Activated T-cell treated with anti-CD3 and anti-CD28 coated beads for 24 hours (primary cell): ENCODE measurements at places on chromosomes 2 and 18.

DNA sequence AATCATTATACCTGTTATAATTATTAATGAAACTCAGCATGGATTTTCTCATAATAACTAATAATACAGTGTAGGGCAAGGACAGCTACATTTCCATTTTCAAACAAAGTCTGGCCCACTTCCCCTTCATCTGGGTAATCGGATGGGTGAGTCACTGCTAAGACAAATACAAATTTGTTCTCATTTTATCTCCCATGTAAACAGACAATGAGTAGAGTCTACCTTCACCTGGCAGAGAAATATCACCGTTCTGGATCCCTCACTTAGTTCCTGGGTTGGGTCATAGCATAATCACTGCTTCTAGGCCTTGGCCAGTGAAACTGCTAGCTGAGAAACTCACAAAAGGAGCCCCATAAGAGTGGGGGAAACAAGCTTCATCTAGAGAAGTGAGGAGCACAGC, 9.2 kb downstream of the CNTNAP5 start:
- DNase-seq, result no peak

- no peak for DNase-seq
Measured at GRCh38 chr2:5849562-5849961, 157.4 kb downstream of the SOX11 start.

- DNase-seq, result no peak
Measured at GRCh38 chr2:44747794-44748193, 193.7 kb upstream of the SIX3 start.

DNA sequence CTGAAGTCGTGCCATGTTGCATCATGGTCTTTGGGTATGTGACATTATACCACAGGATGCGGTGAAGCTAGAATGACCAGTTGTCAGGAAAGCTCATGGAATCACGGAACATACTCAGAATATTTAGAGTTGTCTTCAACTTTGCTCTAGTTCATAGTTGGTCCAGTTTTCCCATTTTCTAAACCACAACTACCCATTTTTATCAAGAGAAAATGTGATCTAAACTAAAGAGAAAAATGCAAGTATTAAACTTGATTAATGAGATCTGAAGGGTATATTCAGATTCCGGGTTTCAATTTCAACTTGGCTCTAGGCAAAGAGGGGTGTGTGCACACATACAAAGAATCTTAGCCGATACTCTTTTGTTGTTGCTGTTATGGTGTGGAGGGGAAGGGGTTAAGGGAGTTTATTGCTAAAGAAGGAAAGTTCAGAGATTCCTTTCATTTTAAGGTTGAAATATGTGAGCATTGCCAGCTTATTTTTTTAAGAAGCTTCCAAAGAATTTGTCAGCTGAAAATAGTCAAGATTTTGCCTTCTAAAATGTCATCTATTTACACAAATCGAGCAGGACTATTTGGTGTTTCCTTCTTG, 516.6 kb upstream of the ZEB2 start:
- no peak for DNase-seq

DNA sequence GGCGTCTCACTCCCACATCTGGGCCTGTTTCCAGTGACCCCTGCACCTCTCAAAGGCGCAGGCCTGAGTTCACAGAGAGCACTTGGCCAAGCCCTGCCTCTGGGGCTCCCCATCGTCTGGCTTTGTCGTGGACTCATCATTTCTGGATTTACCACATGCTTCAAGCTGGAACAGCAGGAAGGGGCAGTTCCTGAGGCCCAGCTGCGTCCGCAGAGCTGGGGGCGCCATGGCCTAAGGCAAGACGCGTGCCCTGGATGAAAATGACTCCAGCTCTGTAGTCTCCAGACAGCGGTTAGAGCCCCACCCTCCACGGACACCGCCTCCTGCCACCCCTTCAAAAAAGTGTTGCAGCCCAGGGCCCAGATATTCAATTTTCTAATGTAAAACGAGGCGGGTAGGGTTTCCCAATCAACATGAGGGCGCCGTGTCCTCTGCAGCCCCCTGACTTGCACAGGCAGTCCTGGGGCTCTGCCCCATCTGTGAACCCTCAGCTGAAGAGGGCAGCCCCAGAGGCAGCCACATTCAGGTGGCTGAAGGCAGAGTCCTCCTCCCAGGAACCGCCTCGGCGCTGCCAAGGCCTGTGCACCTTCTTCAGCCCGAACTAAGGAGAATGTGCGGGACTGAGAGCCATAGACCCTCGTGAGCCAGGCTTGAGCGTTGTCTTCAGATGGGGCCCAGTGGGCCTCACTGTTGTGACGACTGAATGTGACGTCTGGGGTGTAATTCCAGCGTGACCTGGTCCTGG, 85.5 kb downstream of the NFATC1 start:
- no peak for DNase-seq

DNA sequence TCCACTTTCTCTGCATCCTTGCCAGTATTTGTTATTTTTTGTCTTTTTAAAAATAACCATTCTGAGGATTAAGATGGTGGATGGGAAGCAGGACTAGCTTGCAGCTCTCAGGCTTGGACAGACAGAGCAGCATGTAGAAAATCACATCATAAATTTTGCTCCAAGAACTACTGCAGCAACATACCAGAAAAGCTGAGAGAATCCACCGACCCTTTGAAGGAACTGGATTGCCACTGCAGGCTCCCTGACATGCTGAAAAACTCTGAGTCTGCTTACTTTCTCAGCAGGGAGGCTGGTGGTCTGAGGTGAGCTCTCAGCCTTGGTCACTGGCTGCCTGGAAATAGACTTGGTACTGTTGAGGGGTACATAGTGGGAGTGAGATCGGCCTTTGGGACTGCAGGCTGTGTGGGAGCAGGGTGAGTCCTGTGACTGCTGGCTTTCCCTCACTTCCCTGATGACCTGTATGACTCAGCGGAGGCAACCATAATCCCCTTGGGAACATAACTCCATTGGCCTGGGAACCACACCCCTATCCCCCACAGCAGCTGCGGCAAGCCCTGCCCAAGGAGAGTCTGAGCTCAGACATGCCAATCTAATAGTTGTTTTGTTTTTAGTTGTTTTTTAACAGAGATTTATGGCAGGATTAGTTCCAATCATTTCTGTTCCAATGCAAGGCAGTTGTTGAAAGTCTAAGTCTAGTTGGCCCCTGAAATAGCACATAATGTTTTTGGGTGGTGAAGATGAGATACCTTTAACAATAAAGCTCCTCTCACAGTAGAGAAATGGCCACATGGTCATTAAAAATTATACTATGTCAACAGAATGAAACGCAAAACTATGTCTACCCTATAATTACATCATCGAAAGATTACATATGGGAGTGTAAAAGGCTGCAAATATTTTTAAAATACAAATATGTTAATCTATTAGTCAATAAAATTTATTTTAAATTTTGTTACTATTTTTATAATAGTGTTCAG, 414.2 kb upstream of the CHAC2 start:
- DNase-seq, result no peak

DNA sequence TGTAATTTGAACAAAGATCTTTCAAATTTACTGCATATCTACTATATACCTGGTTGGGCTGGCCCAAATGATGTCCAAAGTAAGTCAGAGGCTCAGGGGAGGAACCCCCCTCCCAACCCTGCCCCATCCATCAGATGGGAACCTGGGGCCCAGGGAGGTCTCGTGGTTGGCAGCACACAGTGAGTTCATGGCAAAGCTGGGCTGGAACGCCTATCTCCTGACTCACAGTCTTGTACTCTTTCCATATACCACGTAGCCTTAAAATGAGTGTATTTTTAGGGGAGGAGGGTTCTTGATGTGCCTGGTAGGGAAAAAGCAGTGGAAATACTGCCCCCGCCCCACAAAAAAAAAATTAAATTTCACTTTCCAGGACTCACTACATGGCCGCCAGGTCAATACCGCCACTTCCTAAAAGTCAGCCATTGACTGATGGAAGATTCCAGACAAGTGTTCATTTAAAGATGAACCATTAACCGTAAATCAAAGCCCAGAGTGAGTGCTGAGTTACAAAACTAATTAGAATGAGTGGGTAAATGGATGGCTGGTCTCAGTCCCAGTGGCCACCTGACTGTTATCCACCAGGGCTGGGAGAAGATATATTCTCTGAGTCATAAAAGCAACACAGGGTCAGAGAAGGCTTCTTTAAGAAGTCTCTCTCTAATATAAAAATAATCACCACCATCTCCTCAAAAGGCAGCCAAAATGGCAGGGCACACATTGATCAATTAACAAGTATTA, 80.5 kb downstream of the ZBTB7C start:
- no peak for DNase-seq

DNA sequence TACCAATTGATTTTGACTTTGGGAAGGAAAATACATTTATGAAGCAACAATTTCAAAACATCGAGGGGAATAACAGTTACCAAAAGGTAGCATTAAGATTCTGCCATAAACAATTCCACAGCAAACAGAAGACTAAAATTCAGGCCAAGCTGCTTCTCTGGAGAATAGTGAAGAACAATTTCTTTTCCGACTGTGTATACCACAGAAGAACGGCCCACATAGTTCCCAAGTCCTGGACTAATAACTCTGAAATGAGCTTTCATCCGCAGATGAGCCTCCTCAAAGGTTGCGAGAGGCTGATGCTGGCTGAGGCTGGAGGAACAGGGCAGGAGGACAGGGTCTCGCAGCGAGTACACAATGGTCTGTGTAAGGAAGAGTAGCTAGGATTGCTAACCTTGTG, 278.9 kb upstream of the TCF4 start:
- no peak for DNase-seq

GRCh38 chr2:32464431-32464830, 107.6 kb downstream of the BIRC6 start:
- no peak for DNase-seq

DNA sequence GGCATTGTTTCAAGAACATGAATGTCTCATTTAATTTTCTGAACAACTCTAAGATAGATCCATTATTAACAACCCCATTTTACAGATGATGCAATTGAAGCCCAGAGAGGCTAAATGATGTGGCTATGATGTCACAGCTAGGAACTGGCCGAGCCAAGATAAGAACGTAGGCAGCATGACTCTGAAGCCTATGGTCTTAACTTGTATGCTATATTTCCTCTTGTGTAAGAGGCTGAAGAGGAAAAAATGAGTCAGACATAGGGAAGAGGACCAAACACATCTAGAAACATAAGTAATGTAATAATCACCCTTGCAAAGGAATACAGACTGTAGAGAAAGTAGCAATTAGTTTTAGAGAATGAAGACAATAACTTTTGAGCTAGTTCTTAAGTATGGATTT, 416.8 kb downstream of the FIGN start:
- DNase-seq, result no peak

GRCh38 chr2:85936421-85937068, 47.8 kb upstream of the ST3GAL5 start:
- DNase-seq, result no peak
